ENCODE measurements at places on chromosomes 5 and 9.

GRCh38 chr5:82815871-82816270 lies 261.3 kb downstream of the TMEM167A start:
- no peak for DNase-seq

- no peak for DNase-seq
Observed at GRCh38 chr5:159007235-159007634, 92.5 kb downstream of the EBF1 start.

GRCh38 chr9:82170866-82171265 lies 182.3 kb downstream of the SPATA31D1 start:
- DNase-seq, result no peak

GRCh38 chr9:3863111-3863528 lies 337.3 kb upstream of the RFX3 start:
- DNase-seq, result no peak

DNA sequence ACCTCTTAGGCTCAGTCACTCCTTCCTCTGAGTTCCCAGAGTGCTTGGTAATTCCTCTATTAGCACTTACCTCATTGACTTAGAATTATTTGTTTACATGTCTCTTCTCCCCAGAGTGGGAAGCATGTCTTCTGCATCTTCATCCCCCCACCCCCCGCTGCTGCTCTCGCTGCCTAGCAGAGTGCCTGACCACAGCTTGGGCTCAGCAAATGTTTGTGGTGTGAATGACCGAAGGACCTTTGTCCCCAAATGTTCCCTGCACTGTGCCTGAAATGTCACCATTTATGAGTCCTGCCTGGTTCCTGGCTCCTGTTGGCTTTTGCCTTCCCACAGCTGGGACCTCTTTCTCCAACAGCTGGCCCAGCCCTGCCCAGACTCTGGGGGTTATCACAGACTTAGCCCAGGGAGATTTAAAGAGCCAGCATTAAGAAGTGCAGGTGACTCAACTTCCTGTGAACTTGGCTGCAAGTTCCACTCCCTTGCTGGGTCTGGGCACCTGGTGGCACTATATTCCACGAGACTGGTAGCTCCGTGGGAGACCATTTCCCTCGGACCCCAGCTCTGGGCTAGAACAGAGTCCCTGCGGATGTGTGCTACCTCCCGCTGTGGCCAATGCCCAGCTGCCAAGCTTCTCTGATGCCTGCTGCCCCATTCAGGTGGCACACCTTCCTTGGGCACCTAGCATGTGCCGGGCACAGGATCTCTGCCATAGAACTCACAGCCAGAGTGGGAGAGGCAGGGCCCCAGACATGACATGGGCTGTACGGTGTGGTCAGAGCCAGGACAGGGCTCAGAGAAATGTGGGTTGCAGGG lies 1.8 kb upstream of the HMCN2 start:
- DNase-seq, result no peak

DNA sequence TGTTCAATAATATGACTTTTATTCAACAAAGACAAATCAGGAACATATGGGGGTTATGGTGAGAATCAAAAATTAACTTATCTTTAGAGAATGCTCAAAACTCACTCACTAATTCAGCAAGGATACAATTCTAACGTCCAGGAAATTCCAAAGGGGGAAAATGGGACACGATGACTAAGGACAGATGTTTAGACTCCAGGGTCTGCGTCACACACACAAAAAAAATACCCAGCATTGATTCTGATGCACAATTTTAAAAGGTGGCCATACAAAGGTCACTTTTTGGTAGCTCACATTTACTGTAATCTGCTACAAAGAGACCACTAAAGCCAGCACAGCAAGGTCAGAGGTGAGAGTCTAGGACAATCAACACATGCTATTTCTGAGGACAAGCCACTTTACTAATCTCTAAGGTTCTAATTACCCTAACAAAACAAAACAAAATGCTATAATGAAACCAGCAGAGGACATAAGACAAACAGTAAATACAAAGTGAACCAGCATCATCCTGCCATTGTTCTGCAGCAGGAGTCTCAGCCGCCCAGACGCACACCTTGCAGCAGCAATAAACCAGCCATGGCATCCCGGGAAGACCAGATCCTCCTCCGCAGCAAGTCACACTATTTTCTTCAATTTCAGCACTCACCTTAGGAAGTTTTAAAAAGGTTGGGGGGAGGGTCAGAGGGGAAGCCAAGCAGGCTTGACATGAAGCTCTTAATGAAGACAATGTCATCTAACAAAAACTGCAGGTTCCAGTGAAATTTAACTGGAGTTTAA lies 57.8 kb downstream of the TTC39B start:
- no peak for DNase-seq

GRCh38 chr5:174307031-174307408 lies 261.5 kb downstream of the NSG2 start:
- no peak for DNase-seq

DNA sequence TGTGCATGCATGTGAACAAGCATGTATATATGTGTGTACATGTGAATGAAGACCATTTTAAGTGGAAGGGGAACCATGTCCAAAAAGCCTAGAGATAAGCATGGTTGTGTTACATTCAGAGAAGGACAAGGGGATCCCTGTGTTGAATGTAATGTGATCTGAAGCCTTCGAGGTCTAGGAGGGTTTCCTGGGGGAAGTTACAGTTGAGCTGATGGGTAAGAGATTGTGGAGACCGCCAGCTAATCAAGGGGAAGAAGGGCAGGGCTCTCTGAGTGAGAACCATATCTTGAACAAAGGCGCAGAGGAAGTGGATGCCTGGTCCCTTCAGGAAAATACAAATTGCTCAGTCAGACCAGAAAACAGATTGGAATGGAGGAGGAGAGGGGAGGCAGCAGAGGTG lies 45.5 kb upstream of the TNFSF15 start:
- no peak for DNase-seq

GRCh38 chr5:170238456-170239196 lies 5.8 kb downstream of the C5orf58 start:
- no peak for DNase-seq

DNA sequence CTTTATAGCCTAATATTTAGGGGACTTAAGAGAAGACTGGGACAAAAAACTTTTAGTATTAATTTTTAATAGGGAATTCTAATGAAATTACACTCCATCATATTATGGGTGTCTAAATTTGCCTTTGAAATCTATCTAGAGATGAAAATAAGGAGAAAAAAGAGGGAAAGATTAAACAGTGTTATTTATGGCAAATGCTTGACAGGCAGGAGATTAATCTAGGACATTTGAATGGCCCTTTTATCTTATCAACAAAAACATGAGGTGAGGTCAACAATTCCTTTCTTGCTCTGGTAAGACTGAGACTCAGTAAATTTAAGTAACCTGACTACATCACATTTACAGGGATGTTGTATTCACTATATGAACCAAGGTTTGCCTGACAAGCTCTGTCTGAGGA lies 852.8 kb upstream of the CTNND2 start:
- no peak for DNase-seq

GRCh38 chr5:76801803-76802195 lies 17.0 kb upstream of the F2RL1 start:
- no peak for DNase-seq

Data from stimulated activated CD8-positive, alpha-beta memory T cell treated with anti-CD3 and anti-CD28 coated beads, Interleukin-4, amount 100 ng/mL, for 4 hours (primary cell).